Endothelial cell of coronary artery (primary cell): ENCODE measurements at places on chromosomes 12 and 14. TPM values are rescaled to one million over a fixed set of nuclear protein-coding genes. Genes with fewer than 3 reads are reported as not detected.

The C12orf42 gene
- not detected in 2 replicates for total RNA-seq

The FAM90A1 gene
- 0.09 TPM in 1 of 2 replicates, not detected in the other for total RNA-seq

The DLK1 gene
- total RNA-seq: not detected in 2 replicates

The CHST11 gene
- 8.7 and 10.3 TPM in 2 replicates for total RNA-seq

The GNPNAT1 gene
- total RNA-seq: 30.0 and 36.6 TPM in 2 replicates

The CCDC197 gene
- total RNA-seq: not detected in 2 replicates

The KLRD1 gene
- 0.09 TPM in 2 replicates for total RNA-seq

The ATP2A2 gene
- 99.8 and 148 TPM in 2 replicates for total RNA-seq

The SLC4A8 gene
- 4.9 TPM in 2 replicates for total RNA-seq

The TMCC3 gene
- 18.3 and 30.9 TPM in 2 replicates for total RNA-seq

The TAS2R46 gene
- 1.3 and 3.1 TPM in 2 replicates for total RNA-seq

The SIRT4 gene
- 1.3 TPM in 2 replicates for total RNA-seq

The NPFF gene
- not detected in 2 replicates for total RNA-seq

The CMA1 gene
- not detected in 2 replicates for total RNA-seq
